Retina (tissue), 1 donor: ENCODE measurements at places on chromosomes 7 and 10.

- DNase-seq = no peak
These were observed 3.5 kb downstream of the EGFR start for GRCh38 chr7:55022002-55022985.

- no peak for DNase-seq
These were observed 32.7 kb downstream of the MAD1L1 start for GRCh38 chr7:2199956-2200583.

DNA sequence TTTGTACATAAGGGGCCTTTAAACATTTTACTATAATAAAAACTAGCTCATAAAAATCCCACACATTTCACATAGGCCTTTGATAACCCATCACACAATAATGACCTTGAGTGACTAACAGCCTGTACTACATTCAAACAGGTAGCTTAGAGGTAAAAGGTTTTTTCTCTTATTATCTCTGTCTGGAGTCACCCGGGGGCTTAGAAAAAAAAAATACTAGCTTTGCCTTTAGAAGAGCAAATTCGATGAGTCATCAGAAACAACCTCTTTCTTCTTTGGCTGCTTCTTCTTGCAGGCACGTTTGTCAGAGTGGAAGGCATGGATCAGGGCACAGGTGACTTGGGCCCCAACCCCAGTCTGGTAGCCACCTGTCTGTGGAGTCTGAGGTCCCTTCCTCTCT lies 43.4 kb upstream of the ADO start:
- DNase-seq = no peak

- no peak for DNase-seq
These were observed 73.5 kb downstream of the TBXAS1 start for GRCh38 chr7:139902436-139903102.

DNA sequence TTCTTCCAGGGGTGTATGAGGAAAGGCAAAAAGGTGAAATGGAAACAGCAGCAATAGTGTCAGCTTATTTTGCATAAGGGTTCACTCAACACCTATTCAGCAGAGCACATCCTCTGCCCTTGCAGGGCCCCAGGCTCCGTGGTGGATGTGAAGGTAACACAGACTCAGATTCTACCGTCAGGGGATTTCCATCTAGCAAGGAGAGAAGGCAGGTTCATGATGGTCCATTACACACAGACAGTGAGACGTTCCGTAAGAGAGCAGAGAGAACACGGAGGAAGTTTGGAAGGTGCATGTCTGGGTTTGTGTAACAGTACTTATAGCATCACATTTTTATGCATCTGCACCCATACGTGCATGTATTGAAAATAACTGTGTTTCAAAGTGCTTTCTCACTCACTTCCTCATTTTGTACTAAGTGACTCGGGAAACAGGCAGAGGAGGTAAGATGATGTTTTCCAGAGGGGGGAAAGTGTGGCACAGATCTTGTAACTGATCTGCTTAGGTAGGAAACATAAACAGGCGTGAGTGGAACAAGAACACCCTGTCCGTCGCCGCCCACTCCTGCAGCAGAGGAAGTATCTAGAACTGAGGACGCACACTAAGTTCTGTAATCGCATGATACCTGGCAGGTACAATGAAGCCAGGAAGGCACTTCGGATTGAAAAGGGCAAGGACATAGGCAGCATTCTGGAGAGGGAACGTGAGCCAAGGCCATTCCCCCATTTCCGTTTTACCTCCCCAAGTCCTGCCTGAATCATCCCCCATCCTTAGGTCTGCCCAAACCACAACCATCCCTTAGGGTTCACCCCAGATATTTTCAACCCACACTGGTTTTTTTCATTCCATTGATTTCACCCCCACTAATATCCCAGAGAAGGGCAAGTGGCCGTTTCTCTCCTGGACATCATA lies 1.0 kb upstream of the ENO4 start:
- no peak for DNase-seq

- DNase-seq = no peak
These were observed 108.1 kb downstream of the GLRX3 start for GRCh38 chr10:130244031-130244927.

- peak; percentile 89 for DNase-seq
These were observed 581 bp downstream of the PTPRZ1 start for GRCh38 chr7:121873289-121874194.

- no peak for DNase-seq
These were observed 99.8 kb upstream of the RET start for GRCh38 chr10:42977032-42977416.

DNA sequence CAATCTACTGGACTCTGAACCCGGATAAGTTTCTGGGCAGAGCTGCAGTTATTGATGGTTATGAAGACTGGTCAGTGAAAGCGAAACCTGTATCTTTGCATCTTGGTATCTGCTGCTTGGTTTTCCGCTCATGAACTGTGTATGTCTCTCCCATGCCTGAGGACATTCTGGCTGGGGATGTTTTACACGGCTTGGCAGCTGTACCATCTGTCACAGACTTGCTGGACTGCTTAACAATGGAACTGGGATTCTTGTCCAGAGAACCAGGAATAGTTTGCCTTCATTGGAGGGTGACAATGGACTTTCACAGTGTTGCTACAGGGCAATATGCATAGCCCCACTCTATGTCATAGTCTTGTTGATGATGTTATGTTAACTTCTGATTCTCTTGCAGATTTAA lies 119.9 kb upstream of the TMEM106B start:
- peak; percentile 34 for DNase-seq

DNA sequence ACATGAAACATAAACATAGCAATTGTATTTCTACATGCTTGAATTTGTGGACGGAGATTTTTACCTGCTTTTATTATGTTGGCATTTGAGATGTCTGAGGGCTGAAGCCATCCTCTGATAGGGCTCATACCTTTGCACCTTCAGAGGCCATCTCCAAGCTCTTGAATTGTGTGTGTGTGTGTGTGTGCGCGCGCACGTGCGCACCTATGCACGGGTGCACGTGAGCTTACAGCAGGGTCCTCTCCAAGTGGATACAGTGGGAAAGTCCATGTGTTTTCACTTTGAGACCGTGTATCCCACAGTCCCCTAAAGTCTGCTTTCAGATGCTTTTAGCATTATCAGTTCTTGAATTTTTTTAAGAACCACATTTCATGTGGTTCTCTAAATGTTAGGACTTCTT lies 178.6 kb downstream of the RAB11FIP2 start:
- DNase-seq = no peak

DNA sequence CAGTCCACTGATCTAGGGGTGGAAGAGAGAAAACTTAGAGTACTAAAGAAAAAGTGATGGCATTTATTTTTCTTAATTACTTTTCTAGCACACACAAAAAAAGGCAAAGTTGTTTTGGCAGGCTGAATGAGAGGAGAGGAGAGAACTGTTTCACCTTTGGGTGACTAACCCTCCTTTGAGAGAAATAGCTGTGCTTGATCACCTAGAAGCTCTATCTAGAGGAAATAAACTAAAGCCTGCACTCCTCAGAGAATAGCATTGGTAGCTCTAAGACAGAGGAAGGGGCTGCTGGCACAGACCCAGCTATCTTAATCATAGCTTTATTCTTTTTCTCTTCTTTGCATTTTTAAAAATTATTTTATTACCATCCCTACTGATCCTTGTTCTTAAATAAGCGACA lies 6.3 kb downstream of the TMEM243 start:
- DNase-seq = no peak

DNA sequence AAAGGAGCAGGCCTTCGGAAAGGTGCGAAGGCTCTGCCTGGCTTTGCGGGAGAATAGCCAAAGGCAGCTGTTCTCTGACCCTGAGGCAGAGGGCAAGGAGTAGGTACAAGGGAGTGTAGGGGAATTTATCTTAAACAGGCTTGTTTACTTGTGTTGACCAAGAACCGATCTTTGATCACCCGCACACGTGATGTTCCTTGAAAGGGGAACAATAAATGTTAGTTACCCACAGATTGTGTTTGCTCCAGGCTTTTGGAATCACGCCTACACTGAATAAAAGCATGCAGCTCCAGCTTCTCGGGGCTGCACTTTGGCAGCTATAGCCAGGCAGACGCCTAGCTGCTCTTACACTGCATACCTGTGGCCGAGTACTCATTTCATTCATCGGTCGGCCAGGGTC lies 420.8 kb downstream of the PHF14 start:
- DNase-seq = no peak

- no peak for DNase-seq
These were observed 43.8 kb upstream of the RPA3 start for GRCh38 chr7:7761974-7762779.

DNA sequence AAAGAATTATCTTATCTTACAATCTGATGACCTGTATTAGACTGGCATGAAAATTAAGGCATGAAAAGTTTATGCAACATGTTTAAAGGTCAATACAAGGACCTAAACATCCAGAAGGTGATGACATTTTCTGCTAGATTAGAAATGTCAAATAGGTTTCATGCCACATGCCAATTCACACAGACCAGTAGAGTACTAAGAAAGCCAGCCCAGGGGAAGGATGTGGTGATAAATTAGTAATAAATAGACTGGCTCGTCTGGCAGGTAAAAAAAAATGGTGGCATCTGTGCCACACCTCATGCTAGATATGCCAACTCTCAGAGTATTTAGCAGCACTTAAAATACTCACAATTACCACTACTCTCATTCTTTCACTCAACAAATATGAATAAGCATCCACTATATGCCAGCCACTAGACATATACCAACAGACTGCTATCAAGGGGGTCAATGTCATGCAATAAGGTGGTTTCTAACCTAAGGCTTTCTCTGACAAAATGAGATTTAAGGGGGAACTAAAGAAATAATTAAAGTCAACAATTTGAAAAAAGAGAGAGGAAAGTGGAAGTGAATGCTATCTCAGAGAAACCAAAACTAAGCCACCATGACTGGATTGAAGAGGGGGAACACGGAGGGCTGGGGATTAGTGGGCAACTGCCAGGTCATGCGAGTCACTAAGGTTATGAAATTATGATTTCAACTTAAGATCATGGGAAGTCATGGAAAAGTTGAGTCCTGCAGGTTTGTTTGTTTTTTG lies 83.5 kb downstream of the SGMS1 start:
- DNase-seq = no peak

DNA sequence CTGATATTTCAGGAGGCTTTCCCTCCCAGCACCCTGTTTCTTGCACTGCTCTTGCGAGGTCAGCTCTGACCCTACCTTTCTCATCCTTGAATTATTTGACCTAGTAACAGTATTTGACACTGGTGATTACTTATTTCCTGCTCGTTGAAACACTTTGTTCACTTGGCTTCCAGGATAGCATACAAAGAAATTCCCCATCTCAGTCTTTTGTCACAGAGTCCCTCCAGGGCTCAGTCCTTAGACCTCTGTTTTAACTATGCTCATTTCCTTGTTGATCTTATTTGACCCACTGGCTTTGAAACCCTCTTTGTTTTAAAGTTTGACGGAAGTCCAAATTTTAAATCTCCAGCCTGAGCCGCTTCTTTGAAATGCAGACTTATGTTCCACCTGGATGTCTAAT lies 29.9 kb downstream of the BMPR1A start:
- DNase-seq = no peak

DNA sequence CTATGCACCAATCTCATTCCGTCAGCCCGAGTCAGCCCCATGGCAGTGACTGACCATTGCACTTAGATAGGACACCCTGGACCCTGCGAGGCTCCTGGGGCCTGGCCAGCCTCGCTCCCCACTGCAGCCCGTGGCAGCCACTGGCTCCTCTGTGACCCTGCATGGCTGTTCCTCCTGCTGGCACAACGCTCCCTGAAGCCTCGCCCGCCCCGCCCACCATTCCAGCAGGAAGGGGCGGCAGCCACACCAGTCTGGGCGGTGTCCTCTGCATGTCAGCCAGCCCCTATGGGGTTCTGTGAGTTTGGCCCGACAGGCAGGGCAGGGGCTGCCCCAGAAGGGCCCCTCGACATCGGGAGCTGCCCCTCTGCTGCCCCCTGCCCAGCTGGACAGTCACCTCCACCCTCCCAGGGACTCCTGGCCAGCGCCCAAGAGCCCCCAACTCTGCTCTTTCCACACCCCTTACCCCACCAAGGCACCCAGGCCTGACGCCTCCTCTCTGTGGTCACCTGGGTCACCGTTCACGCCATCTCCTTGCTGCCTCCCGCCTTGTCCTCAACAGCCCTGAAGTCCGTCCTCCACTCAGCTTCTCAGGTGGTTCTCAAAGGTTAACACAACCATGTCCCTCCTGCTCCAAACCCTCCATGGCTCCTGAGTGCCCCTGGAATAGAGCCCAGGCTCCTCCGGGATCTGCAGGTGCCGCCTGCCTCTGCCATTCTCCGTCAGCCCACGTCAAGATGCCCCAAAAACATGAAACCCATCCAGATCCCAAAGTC lies 103.5 kb downstream of the MICALL2 start:
- no peak for DNase-seq

DNA sequence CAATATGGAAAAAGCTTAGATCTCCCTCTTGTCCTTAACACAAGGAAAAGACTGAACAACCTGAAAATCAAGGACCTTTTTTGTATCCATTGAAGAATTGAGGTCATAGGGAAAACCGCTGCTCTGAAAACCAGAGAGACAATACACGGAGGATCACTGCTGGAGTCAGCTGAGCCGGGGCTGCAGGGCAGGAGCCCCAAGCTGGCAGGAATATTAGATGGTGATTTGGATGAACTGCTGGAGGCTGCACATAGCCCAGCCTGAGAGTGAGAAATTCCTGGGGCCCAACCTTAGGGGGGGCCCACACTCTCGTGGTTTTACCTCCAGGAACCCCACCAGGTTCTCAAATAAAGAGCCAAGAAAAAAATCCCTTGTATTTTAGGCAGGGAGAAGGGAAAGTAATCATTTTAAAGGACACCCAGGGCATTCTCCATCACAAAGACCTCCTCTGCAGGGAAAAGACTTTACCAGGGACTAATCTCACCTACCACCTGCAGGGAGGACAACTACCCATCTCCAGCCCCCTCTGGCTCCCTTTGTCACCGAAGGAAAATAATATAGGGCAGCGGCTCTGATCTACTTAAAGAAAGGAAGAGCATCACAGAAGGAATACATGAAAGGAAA lies 55.4 kb upstream of the RNF32 start:
- DNase-seq = no peak

DNA sequence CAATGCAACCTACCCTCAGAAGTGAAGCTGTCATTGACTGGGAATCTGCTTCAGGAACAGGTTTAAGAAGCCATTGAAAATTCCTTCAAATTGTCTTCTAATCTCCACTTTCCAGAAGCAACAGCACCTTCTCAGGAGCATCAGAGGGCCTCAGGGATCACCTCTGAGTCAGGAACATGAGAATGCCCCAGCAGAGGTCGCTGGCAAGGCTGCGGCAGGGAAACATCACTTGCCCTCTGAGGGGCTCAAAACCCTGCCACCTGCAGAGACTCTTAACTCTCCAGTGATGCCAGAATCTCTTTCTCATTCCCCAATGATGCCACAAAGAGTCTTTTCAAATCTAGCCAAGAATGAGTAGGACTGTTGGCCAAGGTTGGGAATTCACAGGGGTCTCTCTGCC lies 5.9 kb upstream of the MAPK8 start:
- DNase-seq = no peak

- peak; percentile 18 for DNase-seq
These were observed 38.7 kb upstream of the PPP1R17 start for GRCh38 chr7:31648288-31648687.

- DNase-seq = no peak
These were observed 4.0 kb upstream of the GIMAP8 start for GRCh38 chr7:150446288-150446938.

- peak; percentile 40 for DNase-seq
These were observed 698.9 kb downstream of the INHBA start for GRCh38 chr7:41003977-41004376.
